ENCODE measurements at places on chromosomes 4 and X.

DNA sequence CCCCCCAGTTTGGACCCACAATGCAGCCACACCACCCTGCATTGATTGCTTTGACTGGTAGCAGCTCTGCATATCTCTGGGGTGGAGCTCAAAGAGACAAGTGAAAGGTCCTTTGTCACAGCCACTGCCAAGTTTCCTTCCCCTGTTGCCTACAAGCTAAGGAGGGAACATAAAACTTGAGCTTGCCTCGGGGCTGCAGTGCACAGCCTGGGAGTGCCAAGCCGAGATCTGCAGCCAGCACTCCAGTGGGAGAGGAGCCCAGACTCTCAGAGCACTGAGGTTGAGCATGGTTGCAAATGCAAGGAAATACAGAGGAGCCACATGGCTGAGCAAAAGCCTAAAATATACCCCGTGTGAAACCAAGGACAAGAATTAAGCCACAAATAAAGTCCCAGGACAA lies 142.2 kb downstream of the DKK2 start:
- no peak for DNase-seq

DNA sequence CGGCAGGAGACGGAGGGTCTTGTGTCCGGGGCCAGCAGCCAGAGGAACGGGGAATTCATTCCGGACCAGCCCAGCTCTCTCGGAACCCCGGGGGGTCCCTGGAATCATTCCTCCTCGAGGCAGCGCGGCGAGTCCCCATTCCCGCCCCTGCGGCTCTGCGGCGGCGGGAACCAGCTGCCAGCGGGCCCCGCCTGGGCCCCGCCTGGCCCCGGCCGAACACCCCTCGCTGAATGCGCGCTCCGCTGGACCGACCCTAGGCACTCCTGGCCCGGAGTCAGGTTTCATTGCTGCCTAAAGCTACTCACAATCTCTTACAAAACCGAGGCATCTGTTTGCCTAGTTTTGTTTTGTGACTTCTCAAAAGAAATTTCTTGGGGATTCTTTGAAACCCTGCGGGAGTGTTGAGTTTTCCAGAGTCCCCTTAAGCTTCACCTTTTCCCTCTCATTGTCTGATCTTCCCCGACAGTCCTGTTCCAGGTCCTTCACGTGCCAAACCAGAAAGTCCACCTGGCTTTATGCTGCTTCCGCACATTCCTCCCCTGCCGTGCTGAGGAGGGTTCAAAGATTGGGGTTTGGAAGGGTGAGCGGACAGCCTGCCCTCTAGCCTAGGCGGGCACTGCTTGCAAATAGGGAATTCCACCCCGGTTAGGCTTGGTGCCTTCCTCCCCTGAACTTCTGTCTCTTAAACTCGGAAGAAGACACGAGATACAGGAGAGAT lies 789 bp downstream of the ARHGAP10 start:
- DNase-seq, result peak; percentile 82

DNA sequence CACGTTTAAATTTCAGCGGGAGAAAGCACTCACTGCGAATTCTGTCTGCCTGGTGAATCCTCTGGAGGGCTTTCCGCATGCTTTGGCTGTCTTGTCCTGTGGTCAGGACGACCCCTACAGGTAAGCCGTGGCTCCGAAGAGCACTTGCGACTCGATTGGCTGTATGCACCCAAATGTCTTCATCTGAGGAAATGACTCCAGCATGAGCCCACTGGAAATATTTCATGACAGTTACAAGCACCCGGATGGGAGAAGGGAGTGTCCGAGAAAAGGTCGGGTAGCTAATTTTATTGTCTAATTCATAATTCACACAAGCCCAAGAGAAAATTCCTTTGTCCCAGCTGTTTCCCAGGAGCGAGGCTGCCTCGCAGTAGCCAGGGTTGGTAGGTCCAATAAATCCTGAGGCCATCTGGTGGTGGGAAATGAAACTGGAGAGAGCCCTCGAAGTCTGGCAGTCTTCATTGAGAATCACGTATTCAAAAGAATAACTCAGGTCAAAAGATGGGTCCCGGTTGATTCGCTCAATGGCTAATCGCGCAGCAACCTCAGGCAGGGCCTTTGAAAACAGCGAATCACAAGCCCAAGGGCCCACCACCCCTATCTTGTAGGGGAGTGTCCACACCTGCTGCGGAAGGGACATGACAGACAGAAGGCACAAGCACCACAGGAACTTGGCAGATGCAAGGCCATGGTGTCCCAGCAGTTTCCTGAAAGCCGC lies 6.6 kb downstream of the GUCY2F start:
- peak; percentile 81 for DNase-seq

GRCh38 chrX:40570346-40571093 lies 10.2 kb upstream of the ATP6AP2 start:
- no peak for DNase-seq

- no peak for DNase-seq
Measured at GRCh38 chr4:155807021-155807420, 48.2 kb downstream of the GUCY1B1 start.

DNA sequence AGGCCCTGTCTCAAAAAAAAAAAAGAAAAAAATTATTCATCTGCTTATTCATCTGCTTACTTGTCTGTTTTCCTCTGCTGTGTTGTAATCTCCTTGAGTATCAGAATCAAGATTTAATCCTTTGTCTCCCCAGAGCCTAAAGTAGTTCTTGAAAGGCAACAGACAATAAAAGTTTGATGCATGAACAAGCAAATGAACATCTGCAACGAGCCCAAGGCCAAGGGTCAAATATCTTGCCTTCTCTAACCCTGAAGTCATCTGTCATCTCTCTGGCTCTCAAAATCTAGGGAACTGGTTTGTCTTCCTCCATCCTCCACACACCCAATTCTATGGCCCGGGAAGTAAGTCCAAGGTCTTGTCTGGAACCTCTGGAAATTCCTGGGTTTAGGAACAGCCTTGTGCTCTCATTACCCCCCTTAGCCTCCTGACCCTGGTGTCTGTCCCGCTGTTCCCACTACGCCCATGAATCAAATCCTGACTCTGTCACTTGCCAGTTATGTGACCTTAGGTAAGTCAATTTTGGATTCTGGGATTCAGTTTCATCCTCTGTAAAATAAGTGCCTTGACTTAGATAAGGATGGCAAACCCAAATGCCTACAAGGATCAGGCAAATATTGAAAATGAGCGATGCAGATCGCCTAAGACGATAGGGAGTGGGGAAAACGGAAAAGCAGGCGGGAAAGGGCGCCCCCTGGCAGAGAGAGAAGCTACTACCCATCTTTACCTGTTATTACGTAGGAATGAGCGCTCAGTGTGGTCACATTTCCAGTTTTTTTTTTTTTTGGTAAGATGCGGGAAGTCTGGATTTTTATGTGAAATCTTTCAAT lies 102.7 kb upstream of the DHX15 start:
- DNase-seq, result no peak

DNA sequence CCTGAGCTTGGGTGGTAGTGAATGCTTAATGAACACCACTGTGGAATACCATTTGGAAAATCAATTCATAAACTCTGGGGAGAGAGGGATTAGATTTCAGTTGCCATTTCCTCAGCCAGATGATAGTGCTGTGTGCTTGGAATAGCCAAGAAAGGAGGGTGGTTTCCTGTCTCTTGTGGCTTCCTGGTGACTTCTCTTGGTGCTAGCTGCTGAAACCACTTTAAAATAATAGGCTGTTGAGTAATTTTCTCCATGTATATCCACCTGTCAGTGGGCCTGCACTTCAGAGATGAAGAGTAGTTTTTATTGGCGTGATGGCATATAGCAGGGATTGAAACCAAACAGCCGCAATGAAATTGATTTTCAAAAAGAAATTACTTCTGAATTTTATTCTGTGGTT lies 11.8 kb downstream of the EDA start:
- DNase-seq, result no peak

DNA sequence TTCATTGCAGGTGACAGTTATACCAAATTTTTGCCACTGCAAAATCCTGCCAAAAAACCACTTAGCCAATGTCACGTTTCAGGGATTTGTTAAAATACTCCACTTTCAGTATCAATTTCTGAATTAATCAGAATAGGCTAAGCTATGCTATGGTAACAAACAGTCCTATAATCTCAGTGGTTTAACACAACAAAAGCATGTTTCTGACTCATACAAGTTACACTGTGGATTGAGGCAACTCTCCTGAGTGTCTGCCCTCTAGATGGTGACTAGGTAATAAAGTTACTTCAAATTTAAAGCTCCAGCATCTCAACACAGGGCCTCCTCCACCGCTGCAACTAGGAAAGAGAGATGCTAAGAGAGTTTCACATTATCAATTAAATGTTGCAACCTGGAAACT lies 23.0 kb upstream of the RADX start:
- DNase-seq, result no peak

GRCh38 chr4:48138936-48139335 lies 4.9 kb upstream of the TXK start:
- no peak for DNase-seq

DNA sequence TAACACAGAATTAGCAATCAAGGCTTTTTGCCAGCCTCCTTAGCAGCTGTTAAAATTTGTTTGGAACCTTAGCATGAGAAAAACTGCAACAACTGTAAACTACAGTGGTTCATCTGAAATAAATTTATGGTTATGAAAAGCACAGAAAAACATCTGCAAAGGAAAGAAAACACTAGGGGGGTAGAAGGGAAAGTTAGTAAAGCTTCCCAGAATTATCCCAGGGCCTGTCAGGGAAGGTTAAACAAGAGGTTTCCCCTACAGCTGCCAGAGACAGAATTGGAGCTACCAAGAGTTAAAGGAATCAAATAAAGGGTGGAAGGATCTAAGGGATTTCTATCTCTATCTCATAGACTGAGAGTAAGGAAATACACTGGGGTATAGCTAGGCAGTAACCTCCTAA lies 234.7 kb upstream of the DIAPH2 start:
- no peak for DNase-seq

DNA sequence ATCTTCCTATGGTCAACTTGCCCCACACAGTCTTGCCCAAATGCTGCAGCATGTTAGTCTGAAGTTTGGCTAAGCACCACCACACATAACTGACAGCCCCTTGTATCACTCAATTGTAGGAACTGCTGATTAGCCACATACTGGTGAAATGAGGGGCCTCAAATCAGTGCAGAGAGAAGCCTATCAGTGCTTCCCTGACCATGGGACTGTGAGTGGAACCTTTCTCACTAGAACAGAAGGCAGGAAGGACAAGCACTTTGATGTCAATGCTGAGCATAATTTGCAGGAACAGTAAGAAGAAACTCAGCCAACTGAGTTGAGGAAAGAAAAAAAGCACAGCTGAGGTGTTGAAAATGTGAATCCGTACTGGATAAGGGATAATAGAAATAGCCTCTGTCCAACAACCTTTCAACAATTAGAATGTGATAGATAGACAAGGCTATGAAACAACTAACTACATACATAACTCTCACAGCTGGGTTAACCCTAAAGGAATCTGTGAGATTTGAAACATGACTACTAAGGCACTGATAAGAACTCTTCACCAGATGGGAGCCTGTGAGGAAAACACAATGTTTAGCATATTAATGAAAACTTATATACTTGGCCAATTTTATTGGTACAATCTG lies 136.6 kb upstream of the SH3RF1 start:
- no peak for DNase-seq

DNA sequence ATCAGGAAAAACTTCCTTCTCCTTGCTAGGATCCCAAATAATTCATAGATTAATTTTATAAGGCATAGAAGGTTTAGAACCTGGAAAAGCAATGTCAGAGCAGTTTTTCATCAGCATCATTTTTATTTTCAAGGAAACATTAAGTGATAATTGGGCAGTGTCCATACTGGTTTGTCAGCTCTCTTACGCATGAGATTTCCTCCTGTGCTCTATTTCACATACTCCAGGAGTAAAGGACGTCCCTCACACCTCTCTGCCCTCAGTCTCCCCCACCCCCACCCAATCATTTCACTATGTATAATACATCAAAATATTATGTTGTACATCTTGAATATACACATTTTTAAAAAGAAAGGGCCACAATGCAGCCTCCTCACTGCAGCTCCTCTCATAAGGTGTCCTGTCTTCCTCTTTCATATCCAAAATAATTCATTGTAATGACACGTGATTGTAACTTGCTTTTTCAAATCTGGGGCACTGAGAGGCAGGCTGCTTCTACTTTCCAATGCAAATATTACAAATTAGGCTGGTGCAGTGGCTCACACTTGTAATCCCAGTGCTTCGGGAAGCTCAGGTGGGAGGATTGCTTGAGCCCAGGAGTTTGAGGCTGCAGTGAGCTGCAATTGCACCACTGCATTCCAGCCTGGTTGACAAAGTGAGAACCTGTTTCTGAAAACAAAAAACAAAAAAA lies 34.4 kb downstream of the ARHGEF38 start:
- no peak for DNase-seq

DNA sequence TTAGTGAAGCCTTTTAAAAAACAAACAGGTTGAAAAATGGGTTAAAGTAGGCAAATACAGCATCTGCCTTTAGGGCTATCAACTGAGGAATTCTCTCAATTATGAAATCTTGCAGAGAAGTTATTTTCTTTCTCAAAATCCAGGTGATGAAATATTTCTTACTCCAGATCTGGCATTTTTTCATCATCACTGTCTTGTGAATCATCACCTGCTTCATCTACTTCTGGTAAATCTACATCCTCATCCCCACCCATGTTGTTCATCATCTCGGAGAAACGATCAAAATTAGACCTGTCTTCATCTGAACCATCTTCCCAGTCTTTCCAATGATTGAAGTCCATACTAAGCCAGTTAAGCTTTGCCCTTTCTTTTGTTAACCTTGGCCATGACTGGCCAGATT lies 33.3 kb upstream of the HPF1 start:
- peak; percentile 57 for DNase-seq

DNA sequence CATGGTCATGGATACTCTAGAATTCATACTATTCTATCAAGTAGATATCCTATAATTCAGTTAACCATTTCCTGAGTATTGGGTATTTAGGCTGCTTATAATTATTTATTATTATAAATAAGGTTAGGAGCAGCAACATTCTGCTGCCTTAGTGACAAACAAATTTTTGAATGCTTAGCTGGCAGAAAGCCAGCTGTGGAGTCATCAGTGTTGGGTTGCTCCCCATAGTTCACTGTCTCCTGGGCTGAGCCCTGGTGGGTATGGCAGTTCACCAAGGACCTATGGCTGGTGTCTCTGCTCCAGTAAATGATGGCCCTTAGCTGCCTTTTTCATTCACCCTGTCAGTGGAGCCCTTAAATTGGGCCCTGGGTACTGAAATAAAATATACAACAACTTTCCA lies 61.8 kb downstream of the SMARCA5 start:
- DNase-seq, result no peak

- no peak for DNase-seq
Measured at GRCh38 chr4:159297091-159297490, 194.2 kb downstream of the RAPGEF2 start.

DNA sequence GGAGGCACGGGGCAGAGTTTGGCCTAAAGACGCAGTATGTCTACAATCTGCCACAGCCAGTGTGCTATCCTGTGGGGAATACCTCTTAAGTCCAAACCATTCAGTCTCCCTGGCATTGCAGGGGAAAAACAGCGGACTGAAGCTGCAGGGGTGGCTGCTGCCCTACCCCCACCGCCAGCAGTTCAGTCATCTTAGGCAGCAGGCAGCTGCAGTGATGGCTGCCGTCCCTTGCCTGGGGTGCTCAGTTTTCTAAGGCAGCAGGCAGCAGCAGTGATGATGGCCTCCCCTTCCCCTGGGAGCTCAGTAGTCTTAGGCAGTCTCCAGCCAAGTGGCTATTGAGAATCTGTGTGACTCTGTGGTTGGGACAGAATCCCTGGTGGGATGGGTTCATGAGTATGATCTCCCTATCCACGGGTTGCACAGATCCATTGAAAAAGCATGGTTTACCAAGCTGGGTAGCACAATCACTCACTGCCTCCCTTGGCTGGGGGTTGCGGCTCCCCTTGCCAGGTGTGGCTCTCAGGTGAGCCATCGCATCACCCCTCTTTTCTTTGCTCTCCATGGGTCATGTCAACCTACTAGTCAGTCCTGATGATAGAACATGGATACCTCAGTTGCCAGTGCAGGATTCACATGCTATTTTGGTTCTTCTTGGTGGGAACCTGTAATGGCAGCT lies 48.9 kb upstream of the GRID2 start:
- DNase-seq, result no peak
